ENCODE measurements at places on chromosomes 1 and 21.

GRCh38 chr1:101367630-101368029, 130.8 kb downstream of the S1PR1 start:
- DNase-seq = no peak

DNA sequence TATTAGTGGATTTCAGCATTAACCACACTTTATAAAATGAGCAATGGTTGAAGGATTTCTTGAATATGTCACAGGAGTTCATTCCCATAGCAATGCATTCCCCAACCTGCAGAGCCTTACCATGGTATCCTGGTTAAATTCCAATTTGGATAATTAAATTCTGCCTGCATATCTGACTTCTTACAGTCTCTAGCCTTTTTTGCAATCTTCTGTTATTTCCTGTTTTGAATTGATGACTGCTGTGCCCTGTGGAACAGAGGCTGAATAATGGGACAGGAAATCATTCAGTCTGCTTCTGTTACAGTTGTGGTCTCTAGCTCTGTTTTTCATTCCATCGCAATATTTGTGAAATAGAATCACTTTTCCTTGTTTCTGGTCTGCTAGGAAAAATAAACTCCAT, 1823.9 kb downstream of the PLA2G4A start:
- no peak for DNase-seq

DNA sequence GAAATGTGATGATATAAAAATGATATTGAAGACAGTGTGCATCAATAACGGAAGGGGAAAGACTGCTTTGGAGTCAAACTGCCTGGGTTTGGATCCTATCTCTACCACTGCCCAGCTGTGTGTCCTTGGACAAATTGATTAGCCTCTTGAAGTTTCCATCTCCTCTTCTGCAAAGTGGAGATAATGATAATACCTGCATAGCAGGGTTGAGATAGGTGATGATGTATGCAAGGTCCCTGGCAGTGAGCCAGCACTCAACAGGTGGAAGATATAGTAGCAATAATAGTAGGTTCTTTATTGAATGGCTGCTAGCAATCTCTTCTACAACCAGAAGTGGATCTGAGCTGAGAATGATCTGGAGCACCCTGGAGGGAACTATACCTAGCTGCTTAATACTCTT, 166.7 kb downstream of the MIS18A start:
- no peak for DNase-seq

DNA sequence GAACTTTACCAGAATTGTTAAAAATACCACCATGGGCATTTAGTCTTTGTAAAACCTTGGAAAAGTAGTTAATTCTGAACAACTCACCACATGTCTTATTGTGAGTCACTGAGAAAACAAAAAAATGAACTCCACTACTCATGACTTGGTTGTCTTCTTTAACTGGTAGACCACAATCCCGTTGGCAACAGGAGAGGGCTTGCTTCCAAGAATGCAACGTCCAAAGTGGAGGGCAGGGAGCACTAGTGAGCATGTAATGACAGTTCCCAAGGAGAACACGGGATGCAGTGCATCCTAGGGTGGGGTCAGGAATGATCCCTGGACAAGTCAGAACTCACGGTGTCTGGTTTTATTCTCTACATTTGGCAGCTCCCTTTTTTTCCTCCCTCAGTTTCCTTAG, 15.2 kb upstream of the HMCN1 start:
- no peak for DNase-seq

GRCh38 chr1:94828251-94828650, 8.1 kb downstream of the SLC44A3 start:
- DNase-seq = no peak

- no peak for DNase-seq
Measured at GRCh38 chr1:197222025-197222685, 45.9 kb upstream of the CRB1 start.

GRCh38 chr1:8027748-8028570, 1.9 kb upstream of the ERRFI1 start:
- DNase-seq = no peak

- no peak for DNase-seq
Measured at GRCh38 chr21:33684923-33685560, 42.7 kb downstream of the ITSN1 start.

GRCh38 chr1:46219551-46220520, 16.7 kb downstream of the LURAP1 start:
- no peak for DNase-seq

- no peak for DNase-seq
Measured at GRCh38 chr1:14915356-14916054, 238.0 kb upstream of the TMEM51 start.

DNA sequence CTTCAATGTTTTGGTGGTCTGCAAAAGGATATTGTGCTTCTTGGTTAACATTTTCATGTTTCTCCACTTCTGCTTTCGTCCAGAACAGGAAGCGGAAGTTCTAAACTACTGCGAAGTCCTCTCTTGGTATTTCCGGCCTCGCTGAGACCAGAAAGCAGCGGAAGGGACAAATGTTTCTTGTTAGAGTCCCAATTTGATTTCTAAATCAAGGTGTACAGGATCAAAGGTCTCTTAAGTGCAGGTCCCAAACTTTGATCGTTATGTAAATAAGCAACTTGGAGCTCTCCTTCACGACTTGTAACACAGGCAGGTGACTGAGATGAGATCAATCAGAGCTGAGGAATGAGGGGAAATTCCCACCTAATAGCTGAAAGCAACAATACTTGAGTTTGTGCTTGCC, 40.1 kb upstream of the HMCN1 start:
- DNase-seq = no peak

- no peak for DNase-seq
Measured at GRCh38 chr1:186849826-186850225, 21.1 kb downstream of the PLA2G4A start.
